CD4-positive, alpha-beta T cell (primary cell): ENCODE measurements at places on chromosomes 3 and 15.

- DNase-seq = no peak
Measured at GRCh38 chr15:51878446-51879386, 49.3 kb downstream of the TMOD3 start.

DNA sequence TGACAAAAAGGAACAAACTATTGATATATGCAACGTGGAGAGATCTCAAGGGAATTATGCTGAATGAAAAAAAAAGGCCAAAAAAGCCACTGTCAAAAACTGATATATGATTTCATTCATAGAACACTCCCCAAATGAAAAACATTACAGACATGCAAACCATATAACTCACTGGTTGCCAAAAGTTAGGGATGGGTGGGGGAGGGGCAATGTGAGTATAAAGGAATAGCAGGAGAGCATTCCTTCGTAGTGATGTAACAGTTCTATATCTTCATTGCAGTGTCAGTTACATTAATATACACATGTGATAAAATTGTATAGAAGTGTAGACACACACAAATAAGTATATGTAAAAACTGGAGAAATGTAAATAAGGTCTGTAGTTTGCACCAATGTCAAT is 12.2 kb downstream of the GBE1 start:
- no peak for DNase-seq

GRCh38 chr3:153244961-153245360 is 82.9 kb downstream of the RAP2B start:
- DNase-seq = no peak

DNA sequence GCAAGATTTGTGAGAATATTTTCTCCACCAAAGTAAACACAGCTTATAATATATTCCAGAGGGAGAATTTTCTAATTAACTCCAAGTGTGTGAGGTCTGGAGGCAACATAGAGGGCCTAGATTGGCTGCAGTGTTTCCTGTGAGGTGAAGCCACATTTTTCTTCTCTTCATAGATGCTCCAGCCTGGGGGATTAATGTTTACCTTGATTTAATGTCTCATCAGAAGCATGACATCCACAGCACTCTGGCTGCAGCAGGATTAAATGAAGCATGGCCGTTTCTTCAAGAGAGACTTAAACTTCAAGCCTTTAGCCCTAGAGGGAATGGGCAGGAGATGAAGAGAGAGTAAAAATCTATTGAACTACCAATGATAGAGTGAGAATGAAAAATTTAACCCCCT is 137.9 kb upstream of the ZBTB20 start:
- DNase-seq = no peak

DNA sequence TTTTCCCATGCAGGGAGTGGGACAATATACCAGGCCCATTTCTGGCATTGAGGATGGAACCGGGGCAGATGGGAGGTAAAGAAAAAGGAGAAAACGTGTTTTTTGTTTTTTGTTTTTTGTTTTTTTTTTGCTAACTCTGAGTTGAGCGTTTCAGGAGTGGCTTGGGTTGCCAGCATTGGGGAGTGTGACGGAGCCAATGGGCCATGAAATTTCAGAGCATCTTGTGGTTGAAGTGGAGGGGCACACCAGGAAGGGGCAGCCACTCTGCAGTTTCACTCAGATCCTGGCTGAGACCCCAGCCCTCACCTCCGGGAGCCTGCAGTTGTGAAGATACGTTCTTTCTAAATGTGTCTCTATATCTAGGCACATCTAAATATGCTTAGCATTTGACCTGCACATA is 240.5 kb downstream of the TLE3 start:
- DNase-seq = no peak
